Nucleus accumbens (tissue), 56 donors: ENCODE measurements at places on chromosomes 2 and 18.

DNA sequence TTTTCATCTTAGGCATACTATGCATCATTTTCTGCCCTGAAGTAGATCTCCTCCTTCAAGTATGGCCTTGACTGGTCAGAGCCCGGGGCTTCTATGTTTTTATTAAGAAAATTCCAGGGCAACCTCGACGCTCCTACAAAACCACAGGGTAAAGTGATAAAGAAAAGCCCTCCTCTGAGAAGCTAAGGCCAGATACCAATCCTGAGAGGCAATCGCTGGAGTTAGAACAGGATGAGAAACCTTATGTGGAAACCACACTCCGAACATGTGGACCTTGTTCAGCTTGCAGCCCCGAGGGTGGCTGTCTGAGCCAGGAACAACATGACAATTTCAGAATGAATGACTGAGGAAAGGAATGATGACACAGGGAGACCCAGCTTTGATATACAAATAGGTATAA, 35.6 kb downstream of the RMC1 start:
- DNase-seq, result no peak

GRCh38 chr2:140275427-140275826, 1495.2 kb upstream of the NXPH2 start:
- no peak for DNase-seq

DNA sequence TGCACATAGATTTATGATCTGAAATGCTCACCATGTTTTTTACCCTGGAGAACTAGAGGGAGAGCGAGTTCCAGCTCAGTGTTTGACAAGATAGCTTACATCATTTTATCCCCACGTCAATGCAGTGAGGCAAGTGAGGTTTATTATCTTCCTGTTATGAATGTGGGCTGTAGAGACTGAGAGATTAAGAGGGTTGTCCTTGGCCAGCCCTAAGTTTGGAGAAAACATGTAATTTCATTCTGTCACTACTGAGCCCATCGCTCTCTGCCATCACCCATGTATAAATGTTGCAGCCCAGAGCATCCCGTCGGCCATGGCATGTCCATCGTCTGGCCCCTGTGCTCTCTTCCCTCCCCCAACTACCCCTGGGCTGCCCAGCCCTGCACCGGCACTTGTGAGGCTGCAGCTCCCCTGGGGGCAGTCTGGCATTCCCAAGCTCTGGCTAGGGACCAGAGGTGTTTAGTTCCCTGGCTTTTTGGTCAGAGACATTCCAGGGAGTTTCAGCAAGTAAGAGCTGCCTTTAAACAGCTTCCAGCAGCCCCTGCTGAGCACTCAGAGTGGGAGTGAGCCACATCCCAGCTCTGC, 136.7 kb downstream of the ANTXR1 start:
- DNase-seq, result no peak

DNA sequence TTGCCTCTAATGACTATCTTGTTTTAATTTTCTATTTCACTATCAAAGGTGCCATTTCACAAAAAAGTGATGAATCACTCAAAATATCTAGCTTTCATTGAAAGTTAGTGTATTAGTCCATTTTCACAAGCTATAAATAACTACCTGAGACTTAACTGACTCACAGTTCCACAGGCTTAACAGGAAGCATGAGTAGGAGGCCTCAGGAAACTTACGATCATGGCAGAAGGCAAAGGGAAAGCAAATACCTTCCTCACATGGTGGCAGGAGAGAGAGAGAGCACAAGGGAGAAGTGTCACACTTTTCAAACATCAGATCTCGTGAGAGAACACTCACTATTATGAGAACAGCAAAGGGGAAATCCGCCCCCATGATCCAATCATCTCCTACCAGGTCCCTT, 1220.4 kb upstream of the ZEB2 start:
- DNase-seq, result no peak

DNA sequence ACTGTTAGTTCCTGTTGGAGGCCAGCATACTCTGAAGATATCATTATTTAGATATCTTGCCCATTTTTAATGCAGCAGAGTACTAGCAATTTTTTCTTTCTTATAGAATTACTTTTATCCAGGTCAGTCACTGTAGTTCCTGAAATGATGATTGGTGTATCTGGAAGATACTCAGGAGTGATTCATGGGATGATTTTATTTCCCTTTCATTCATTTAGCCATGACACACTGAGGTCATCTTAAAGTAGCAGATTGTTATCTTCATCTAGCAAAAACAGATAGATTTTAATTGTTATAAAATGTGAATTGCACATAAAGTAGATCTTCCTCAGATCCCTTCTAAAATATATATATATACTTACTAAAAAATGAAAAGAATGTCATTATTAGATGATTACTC, 109.1 kb downstream of the PIK3C3 start:
- no peak for DNase-seq

- DNase-seq, result no peak
Measured at GRCh38 chr2:9714630-9715214, 83.9 kb upstream of the YWHAQ start.

GRCh38 chr2:147511491-147511948, 333.3 kb upstream of the ACVR2A start:
- no peak for DNase-seq

DNA sequence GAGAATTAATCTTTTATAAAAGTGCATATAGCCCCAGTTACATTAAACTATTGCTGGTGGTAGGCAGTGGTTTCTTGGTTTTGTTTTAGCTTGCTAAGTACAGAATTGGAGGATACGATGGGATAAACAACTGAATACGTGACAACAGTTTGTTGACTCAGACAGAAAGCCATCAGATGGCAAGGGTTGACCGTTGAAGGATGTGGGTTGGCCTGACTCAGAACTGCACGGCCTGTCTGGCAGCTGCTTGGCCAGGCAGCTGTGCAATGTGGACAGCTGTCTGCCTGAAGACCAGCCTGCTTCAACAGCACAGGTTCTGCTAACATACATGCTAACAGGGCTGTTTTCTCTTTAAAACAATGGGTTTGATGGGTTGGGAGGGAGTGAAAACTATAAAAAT, 46.6 kb downstream of the PRKRA start:
- no peak for DNase-seq

GRCh38 chr2:196566961-196567666, 72.4 kb upstream of the CCDC150 start:
- no peak for DNase-seq

DNA sequence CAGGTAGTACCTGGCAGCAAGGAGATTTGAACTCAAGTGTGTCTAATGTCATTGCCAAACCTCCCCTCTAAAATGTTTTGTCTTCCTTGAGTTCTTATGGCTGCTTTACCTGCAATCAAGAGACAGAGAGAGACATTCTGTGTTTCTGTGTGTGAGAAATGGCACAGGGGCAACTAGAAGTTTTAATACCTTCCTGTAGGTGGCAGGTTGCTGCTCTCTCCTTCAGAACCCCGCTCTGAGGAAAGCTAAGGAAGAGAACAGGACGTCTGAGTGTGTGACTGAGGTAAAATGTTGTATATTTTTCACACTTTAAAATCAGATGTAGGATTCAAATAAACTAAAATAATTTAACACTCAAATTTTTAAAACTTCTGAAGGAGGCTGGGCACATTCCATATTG, 19.2 kb downstream of the DTNA start:
- DNase-seq, result no peak

GRCh38 chr2:45709137-45709536, 57.7 kb downstream of the PRKCE start:
- DNase-seq, result no peak

GRCh38 chr2:47303341-47304148, 99.4 kb upstream of the MSH2 start:
- no peak for DNase-seq

- DNase-seq, result no peak
Measured at GRCh38 chr2:215760091-215760490, 253.3 kb downstream of the MREG start.

- no peak for DNase-seq
Measured at GRCh38 chr2:19351899-19352697, 6.3 kb downstream of the OSR1 start.

DNA sequence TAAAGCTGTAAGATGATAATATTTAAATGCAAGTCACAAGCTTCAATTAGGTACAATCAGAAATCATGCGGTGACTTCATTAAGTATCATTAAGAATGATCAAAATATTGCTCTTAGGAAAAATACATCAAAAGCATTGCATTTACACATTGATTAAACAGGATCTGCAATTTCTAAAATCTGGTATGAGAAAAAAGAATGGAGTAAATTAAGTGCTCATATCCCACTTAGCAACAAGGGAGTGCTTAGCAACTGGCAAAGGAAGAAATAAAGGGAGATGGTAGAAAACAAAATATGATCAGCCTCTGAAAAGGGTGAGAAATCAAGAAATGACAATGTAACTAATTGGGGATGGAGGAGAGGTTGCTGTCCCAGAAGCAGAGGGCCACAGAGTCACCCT, 1918.2 kb upstream of the PIK3C3 start:
- DNase-seq, result no peak

- no peak for DNase-seq
Measured at GRCh38 chr18:77304268-77304667, 54.6 kb downstream of the GALR1 start.

DNA sequence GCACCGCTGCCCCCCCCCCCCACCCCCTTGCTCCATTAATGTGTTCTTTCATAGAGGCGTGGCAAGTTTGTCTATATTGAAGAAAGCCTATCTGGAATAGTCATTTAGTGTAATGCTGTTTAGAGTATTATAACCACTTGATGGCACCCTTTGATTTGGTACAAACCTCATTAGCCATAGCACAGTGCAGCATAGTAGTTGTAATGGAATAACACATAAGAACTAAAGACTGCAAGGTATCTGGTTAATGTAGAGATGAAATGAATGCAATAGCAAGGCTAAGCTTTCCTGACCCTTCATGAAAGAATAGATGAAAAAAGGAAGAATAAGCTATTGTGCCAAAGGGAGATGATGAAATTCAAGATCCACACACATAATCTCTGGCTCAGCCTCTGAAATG, 81.9 kb downstream of the EHBP1 start:
- DNase-seq, result no peak

DNA sequence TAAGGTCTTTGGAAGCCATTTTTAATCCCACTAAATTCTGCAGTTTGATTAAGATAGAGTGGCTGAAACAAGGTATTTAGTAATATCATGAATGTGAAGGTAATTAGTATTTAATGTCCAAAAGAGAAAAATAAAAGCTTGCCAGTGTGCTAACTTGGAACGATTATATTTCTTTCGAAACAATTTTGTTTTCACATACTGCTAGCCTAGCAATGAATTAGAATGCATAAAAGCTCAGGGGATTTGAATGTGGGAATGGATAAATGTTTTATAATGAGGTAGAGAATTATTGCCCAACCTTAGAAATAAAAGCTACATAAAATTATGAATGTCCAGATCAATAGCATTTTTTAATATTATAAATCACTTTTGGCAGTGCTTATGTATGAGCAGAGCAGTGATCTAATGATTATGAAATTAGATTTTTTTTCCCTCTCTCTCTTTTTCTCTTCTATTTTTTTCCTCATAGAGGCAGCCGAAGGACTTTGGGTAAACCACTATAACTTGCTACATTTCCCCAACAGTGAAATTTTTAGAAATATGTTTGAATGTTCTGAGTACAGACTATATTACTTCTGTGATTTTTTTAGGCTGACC, 75.5 kb downstream of the PLCL1 start:
- no peak for DNase-seq

- no peak for DNase-seq
Measured at GRCh38 chr2:27572439-27572838, 10.4 kb upstream of the ZNF512 start.

DNA sequence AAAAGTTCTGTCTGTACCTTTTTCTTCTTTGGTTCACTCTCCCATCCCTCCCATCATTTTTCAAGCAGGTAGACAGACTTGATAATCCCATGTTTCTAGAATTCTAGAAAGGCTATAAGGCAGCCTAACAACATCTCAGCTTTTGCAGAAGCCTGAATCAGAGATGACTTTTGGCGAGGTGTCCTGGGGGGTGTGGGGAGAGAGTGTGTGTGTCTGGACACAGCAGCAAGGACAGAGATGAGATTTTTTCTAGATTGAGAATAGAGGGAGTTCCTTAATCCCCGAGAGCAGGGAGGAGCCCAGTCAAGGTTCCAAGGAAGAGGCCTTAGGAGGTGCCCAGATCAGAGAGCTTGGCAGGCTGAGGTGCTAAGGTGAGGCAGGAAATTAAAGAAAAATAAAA, 22.0 kb upstream of the LAPTM4A start:
- DNase-seq, result no peak

GRCh38 chr2:69226903-69227302, 160.1 kb downstream of the GFPT1 start:
- DNase-seq, result no peak

DNA sequence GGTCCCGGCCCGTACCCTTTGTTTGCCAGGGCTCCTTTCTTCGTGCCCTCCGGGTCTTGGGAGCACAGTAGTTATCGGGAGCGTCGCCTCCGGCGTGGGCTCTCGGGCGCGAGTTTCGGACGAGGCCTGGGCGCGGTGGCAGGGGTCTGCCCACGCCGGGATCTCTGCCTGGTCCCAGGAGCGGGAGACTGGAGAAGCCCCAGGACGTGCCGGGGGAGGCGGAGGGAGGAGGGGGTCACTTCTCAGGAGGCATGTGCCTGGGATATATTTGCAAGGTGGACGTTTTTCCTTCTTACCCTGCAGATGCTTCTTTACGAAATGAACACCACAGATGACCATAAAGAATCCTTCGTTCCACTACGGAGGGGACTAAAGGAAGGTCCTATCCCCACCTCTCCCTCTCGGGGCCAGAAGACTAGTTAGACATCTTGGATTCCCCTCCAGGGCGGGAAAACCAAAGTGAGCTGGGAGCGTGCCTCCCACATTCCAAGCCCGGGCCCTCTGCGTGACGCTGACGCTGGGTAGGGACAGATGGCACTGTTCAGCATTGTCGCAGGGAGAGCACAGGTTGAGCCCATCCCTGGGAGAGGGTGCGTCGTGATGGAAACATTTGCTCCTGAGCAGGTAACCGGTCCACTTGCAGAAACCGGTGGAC, 483 bp upstream of the FHL2 start:
- DNase-seq, result no peak

GRCh38 chr2:204431529-204431928, 113.7 kb upstream of the PARD3B start:
- DNase-seq, result no peak

DNA sequence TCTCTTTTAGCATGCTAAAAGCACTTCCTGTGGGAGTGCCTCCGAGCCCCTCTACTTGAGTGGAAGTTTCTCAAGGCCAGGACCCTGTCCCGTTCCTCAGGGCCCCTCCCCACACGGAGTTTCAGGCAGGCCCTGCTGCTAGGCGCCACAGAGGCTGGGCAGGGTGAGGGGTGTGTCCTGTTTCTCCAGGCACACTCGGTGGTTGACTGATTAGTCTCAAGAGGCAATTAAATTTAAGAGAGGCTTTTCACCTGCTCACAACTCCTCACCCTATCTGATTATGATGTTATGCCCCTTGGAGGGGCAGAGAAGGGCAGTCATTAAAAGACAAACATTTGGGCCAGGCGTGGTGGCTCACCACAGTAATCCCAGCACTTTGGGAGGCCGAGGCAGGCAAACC, 160.8 kb upstream of the HAAO start:
- no peak for DNase-seq
